Thymus (tissue), 14 donors: ENCODE measurements at places on chromosomes 7 and 10. TPM values are rescaled to one million over a fixed set of nuclear protein-coding genes. Genes with fewer than 3 reads are reported as not detected.

DNA sequence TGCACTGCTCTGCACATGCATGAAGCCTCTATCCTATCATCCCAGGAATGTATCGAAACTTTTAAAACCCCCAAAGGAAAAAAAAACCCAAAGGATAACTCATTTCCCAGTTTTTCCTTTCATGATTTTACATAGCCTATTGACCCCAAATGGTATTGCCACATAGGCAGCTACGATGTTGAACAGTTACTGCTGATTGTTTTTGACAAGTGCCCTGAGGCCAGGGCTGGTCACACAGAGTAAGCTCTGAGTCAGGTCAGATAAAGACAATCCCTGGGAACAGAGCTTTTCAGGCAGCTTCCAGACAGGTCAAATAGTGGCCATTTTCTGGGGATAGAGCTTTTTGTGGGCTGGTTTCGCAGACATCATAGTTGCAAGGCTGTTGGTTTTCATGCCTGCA lies 52.1 kb downstream of the MYL10 start:
- no peaks in the 10 kb centered on the region for H3K27me3 ChIP-seq
- no peak for DNase-seq

Gene MBL2
- 0.09 TPM for polyA plus RNA-seq

- no peak overlapping the region for H3K27ac ChIP-seq
- H3K36me3 ChIP-seq: no peaks in the 10 kb centered on the region
- no peak for DNase-seq
- no peak overlapping the region for H3K4me3 ChIP-seq
- peaks cover 40% of the 10 kb centered on the region for H3K27me3 ChIP-seq
- H3K4me1 ChIP-seq: peaks cover 2% of the 10 kb centered on the region
Measured at GRCh38 chr10:70057306-70057705, 4.7 kb downstream of the MACROH2A2 start.

DNA sequence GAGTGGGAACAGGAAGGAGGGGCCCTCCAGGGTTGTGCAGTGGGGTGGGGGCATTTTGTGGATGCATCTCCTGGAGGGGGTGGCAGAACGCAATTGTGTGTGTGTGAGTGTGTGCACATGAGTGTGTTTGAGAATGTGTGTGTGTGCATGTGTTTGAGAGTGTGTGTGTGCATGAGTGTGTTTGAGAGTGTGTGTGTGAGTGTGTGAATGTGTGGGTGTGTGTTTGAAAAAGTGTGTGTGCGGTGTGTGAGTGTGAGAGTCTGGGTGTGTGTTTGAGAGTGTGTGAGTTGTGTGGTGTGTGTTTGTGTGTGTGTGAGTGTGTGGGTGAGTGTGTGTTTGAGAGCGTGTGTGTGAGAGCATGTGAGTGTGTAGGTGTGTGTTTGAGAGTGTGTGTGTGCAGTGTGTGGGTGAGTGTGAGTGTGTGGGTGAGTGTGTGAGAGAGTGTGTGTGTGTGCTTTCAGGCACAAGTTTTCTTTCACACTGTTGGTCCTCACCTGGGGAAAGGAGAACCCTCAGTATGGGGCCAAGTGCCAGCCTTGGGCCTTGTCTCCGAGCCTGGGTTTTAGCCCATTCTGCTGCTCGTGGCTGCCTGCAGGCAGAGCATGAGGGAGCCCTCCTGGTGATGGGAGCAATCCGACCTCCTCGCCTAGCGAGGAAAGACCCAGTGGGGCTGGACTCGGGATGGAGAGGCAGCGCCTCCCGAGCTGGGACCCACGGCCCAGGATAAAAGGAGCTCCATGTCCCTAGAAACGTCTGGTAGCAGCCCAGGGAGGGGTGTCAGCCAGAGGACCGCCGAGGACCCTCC lies 35.6 kb downstream of the CDH23 start:
- no peaks in the 10 kb centered on the region for H3K36me3 ChIP-seq
- no peaks in the 10 kb centered on the region for H3K27me3 ChIP-seq
- DNase-seq: no peak
- no peaks in the 10 kb centered on the region for H3K4me1 ChIP-seq
- no peak overlapping the region for H3K27ac ChIP-seq

- no peaks in the 10 kb centered on the region for H3K4me1 ChIP-seq
- H3K4me3 ChIP-seq: no peak overlapping the region
- no peak overlapping the region for H3K27ac ChIP-seq
- no peaks in the 10 kb centered on the region for H3K27me3 ChIP-seq
- H3K36me3 ChIP-seq: no peaks in the 10 kb centered on the region
Measured at GRCh38 chr10:125079091-125079600, 81.2 kb downstream of the CTBP2 start.

GRCh38 chr7:8178353-8178752 lies 83.6 kb downstream of the ICA1 start:
- no peaks in the 10 kb centered on the region for H3K36me3 ChIP-seq
- no peak for DNase-seq
- H3K4me1 ChIP-seq: peaks cover 25% of the 10 kb centered on the region

- H3K36me3 ChIP-seq: no peaks in the 10 kb centered on the region
- no peak for DNase-seq
- no peaks in the 10 kb centered on the region for H3K4me1 ChIP-seq
- no peaks in the 10 kb centered on the region for H3K27me3 ChIP-seq
Measured at GRCh38 chr7:20963556-20964280, 177.0 kb upstream of the SP8 start.

DNA sequence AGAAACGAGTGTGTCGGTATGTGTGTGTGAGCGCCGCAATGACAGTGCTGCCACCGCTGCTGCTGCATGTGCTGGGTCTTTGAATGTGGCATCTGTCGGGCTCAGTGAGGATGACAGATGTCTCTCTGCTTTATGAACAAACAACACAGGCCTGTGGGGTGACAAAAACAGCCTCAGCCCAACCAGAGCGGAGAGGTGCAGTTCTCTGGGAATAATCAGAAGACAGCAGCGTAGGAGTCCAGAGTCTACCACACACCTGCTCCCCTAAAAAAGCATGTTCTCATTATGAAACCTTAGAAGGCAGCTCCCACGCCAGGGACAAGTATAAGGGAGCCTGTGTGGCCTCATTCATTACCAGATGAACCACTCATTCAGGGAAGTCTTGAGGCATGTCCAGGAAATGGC lies 278.3 kb downstream of the KCNMA1 start:
- H3K4me1 ChIP-seq: no peaks in the 10 kb centered on the region
- no peak for DNase-seq
- no peaks in the 10 kb centered on the region for H3K27me3 ChIP-seq
- H3K36me3 ChIP-seq: no peaks in the 10 kb centered on the region
- H3K4me3 ChIP-seq: no peak overlapping the region

DNA sequence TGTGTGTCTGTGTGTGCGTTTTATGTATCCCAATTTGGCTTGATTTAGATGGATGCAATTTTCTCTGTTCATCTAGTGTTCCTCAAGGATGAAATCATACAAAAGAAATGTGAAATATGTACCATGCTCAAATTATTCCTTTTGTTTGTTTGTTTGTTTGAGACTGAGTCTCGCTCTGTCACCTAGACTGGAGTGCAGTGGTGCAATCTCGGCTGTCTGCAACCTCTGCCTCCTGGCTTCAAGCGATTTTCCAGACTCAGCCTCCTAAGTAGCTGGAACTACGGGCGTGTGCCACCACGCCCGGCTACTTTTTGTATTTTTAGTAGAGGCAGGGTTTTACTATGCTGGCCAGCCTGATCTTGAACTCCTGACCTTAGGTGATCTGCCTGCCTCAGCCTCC lies 11.3 kb upstream of the SHTN1 start:
- H3K27ac ChIP-seq: no peak overlapping the region
- no peaks in the 10 kb centered on the region for H3K27me3 ChIP-seq
- no peaks in the 10 kb centered on the region for H3K36me3 ChIP-seq
- no peak for DNase-seq
- no peak overlapping the region for H3K4me3 ChIP-seq

GRCh38 chr10:3072641-3073360 lies 5.5 kb downstream of the PFKP start:
- H3K4me1 ChIP-seq: no peaks in the 10 kb centered on the region
- peaks cover 5% of the 10 kb centered on the region for H3K27me3 ChIP-seq
- DNase-seq: no peak
- H3K4me3 ChIP-seq: no peak overlapping the region
- H3K27ac ChIP-seq: no peak overlapping the region
- peaks cover 18% of the 10 kb centered on the region for H3K36me3 ChIP-seq

DNA sequence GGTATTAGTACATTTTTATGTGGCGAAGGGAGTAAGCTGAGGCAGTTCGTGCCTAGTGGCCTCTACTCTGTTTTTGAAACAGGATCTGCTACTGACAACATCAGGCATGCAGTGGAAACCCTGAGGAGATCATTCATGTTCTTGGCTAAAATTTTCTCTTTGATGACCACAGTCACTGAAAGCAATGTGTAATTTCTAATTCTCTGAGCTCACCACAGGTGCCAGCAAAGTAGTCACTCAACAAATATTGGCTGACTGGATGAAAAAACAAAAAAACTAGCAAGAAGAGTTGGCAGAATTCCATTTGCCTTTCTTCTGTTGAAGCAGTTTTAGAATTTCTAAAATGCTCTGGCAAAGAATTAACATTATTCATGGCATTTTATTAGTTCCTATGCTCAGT lies 176.5 kb upstream of the KCTD7 start:
- peaks cover 2% of the 10 kb centered on the region for H3K36me3 ChIP-seq
- no peak overlapping the region for H3K27ac ChIP-seq
- H3K4me1 ChIP-seq: no peaks in the 10 kb centered on the region
- DNase-seq: no peak

- no peak overlapping the region for H3K4me3 ChIP-seq
- no peaks in the 10 kb centered on the region for H3K36me3 ChIP-seq
- H3K27ac ChIP-seq: no peak overlapping the region
- no peaks in the 10 kb centered on the region for H3K4me1 ChIP-seq
- DNase-seq: no peak
Measured at GRCh38 chr10:121617176-121617575, 18.9 kb upstream of the FGFR2 start.

Gene CTAGE6
- 0.27 TPM for polyA plus RNA-seq

DNA sequence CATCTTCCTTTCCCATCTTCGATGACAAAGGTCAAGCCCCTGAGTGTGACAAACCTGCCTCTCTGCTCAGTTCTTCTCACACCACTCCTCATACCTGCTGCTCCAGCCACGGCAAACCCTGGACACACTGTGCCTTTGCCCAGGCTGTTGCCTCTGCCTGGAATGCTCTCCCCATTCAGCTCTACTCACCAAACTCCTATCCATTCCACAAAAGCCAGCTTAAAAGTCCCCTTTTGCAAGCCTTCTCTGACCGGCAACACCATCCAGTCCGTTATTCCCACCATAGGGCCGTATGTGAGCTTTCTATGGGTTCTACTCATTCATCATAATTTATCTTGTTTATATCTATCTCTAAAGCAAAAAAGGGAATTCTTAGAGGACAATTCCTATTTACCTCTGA lies 15.2 kb downstream of the GFRA1 start:
- H3K4me1 ChIP-seq: no peaks in the 10 kb centered on the region
- no peak for DNase-seq
- no peaks in the 10 kb centered on the region for H3K27me3 ChIP-seq
- no peaks in the 10 kb centered on the region for H3K36me3 ChIP-seq

DNA sequence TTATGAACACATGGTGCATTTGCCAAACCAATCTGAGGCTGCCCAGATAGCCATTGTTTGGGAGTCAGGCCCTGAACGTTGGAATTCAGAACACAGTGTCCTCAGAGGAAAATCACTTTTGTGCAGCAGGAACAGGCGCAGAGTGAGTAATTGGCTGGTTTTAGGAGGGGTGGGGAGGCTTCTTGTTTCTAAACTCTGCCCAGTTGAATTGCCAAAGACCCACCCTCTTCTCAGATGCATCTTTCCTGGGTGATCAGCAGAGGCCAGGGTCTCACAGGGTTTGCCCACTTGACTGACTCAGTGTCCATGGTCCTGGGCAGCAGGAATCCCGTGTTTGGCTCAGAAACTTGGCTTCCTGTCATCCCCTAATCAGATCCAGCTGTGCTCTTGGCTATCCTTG lies 24.3 kb downstream of the PRLHR start:
- H3K27me3 ChIP-seq: peaks cover 4% of the 10 kb centered on the region
- no peak overlapping the region for H3K27ac ChIP-seq
- no peak for DNase-seq
- H3K36me3 ChIP-seq: no peaks in the 10 kb centered on the region

Gene PVRIG
- polyA plus RNA-seq: 30.7 TPM

Gene CD36
- 30.9 TPM for polyA plus RNA-seq

- no peaks in the 10 kb centered on the region for H3K27me3 ChIP-seq
- no peak overlapping the region for H3K27ac ChIP-seq
- DNase-seq: no peak
- no peaks in the 10 kb centered on the region for H3K4me1 ChIP-seq
Measured at GRCh38 chr10:112094984-112095383, 88.6 kb downstream of the GPAM start.

DNA sequence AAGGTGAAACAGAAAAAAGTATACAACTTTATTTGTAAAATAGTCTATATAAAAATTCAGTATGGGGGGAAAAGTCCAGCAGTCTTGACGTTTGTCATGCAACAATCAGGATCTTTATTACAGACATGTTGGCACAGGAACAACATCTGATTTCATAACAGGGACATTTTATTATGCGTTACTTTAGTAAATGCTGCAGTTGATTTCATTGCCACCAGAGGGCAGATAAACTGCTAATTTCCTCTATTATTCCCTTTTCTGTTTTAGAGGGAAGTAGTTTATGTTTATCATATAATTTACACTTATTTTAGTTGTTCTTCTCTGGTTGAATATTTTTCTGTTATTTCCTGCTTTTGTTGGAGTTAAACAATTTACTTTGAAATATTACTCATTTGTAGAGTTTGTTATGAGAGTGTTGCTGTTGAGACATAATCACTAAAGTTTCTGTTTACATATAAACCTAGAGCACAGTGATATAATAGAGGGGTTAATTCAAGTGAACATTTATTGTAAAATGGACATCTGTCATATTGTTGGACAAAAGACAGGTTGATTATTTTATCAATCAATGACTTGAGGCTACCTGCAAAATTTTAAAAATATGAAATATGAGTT lies 3.3 kb downstream of the PLXDC2 start:
- peaks cover 40% of the 10 kb centered on the region for H3K27me3 ChIP-seq
- no peaks in the 10 kb centered on the region for H3K36me3 ChIP-seq
- no peak for DNase-seq

Gene GFRA1
- polyA plus RNA-seq: 1.6 TPM
